ENCODE measurements at places on chromosomes 1 and 21.
A peak's percentile ranks its signal among the peaks of the same experiment; 100 is the strongest.

DNA sequence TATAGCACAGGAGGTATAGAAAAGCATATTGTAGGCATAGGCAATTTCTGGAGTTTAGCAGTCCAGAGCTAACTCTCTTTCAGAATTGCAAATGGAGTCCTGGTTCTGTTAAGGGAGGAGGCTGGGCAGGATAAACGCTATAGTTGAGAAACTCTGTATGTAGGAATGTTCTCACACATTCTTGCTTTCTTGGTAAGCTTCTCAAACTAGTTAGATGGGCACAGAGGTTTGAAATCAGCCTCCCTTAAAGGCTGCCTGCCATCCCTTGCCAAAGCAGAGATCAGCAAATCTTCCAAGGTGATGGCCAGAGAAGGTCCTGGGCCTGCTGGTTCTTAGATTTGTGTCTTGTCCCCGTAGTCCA, 42.9 kb upstream of the TADA1 start:
- no peak for DNase-seq

GRCh38 chr21:26137379-26138060, 33.0 kb downstream of the APP start:
- DNase-seq = no peak

- peak; percentile 41 for DNase-seq
These were observed 36.5 kb downstream of the ARHGEF10L start for GRCh38 chr1:17575797-17576518.

- no peak for DNase-seq
These were observed 8.8 kb downstream of the ZNF692 start for GRCh38 chr1:248850124-248850523.

DNA sequence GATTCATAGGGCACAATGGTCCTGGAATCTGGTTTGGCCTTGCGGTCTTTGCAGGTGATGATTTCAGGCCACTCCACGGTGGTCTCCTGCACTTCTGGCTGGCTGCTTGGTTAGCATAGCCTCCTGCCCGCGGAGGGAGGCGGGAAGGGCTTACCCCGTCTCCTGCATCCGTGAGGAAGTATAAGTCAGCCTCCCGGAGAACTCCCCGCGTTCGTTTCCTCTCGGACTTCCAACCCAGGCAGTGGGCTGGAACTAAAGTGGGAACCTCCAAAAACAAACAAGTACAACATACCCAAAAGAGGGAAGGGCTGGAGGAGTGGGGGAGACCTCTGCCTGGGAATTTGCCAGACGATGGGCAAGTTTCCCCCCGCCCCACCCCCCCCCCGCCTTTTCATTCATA, 939 bp upstream of the CCN1 start:
- no peak for DNase-seq

- DNase-seq = no peak
These were observed 2.7 kb downstream of the DENND2D start for GRCh38 chr1:111197598-111198284.

- DNase-seq = no peak
These were observed 19.2 kb upstream of the UBR4 start for GRCh38 chr1:19229229-19229628.
